ENCODE measurements at places on chromosomes 5 and 9.

- DNase-seq = no peak
Measured at GRCh38 chr5:9558319-9558965, 12.6 kb upstream of the SEMA5A start.

DNA sequence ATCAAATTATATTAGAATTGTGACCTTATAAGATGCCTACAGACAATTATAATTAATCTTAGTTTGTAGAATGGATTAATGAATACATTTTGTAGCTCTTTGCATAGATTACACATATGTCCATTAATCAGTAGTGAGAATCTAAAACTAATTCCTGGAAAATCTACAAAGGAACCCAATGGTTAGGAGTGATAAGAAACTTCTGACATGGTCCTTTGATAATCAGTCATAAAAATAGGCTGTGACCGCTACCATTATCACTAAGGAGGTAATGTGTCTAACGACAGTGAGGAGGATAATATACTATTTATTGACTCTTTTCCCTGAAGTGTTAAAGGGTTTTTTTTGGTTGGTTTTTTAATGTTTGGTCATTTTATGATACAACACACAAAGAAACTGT lies 46.6 kb downstream of the BNC2 start:
- no peak for DNase-seq

DNA sequence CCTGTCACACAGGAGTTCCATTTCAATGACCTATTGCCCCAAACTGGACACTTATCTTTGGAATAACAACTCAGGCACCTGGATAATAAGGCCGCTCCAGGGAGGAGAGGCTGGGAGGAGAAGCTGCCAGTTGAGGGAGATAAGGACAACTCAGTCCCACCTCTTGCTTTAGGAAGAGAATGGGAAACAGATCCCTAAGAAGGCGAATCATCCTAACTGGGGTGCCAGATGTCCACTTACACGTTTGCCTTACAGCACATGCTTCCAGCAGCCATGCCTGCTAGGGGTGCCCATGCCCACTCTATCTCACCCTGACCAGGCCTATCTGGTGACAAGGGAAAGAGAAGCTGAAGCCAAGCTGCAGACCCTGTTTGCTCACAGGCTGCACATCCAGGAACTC lies 6.5 kb downstream of the HK3 start:
- no peak for DNase-seq

- no peak for DNase-seq
Measured at GRCh38 chr9:133023117-133023890, 7.5 kb upstream of the GTF3C5 start.

- DNase-seq = no peak
Measured at GRCh38 chr5:172878933-172879752, 45.1 kb downstream of the ERGIC1 start.

DNA sequence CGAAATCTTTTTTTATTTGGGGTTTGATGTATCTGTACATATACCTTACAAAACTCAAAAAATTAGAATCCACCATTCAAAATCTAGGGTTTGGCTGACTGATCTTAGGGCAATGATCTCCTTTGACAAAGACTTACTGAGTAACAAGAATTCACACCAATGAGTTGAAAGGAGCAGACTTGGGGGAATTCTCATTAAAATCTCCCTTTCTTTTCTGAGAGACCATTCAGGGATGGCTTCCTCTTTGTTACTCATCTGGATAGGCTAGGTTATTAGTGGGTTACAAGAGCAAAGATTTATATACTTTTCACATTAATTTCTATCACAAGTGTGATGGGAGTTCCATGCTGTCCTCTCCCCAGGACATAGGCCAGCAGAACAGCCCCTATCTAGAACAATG lies 661.0 kb downstream of the KCTD16 start:
- no peak for DNase-seq

DNA sequence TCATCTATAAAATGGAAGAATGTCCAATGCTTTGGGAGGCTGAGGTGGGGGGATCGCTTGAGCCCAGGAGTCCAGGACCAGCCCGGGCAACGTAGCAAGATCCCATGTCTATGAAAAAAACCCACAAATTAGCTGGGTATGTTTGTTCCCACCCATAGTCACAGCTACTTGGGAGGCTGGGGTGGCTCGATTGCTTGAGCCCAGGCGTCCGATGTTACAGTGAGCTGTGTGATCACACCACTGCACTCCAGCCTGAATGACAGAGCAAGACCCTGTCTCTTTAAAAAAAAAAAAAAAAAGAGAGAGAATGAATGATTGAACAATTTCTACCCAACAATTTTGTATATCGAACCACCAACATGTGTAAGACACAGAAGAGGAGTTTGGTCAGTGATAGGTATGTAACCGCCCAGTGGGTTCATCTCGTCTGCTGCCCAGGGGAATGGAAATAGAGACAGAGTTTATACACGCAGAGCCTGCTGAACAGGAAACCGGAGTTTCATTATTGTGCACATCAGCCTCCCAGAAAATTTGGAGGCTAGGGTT lies 26.2 kb upstream of the ERGIC1 start:
- no peak for DNase-seq
